ENCODE measurements at places on chromosomes 5 and 9.

DNA sequence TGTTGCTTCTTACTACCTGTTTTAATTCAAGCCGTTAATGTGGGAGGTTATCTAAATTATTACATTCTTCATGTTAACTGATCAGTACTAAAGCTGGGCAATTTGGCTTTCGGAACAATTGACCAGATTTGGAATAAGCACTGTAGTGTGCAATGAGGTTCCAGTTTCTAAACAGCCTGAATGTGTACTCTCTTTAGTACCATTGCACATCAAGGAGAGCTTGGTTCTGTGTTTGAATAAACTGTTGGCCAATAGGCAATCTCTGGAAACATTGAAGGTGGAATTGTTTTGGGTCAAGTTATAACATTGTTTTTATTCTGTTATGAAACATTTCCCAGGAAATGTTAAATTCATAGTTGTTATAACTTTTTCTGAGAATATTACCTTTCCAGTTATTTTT, 105.2 kb downstream of the PBX3 start:
- DNase-seq: no peak

DNA sequence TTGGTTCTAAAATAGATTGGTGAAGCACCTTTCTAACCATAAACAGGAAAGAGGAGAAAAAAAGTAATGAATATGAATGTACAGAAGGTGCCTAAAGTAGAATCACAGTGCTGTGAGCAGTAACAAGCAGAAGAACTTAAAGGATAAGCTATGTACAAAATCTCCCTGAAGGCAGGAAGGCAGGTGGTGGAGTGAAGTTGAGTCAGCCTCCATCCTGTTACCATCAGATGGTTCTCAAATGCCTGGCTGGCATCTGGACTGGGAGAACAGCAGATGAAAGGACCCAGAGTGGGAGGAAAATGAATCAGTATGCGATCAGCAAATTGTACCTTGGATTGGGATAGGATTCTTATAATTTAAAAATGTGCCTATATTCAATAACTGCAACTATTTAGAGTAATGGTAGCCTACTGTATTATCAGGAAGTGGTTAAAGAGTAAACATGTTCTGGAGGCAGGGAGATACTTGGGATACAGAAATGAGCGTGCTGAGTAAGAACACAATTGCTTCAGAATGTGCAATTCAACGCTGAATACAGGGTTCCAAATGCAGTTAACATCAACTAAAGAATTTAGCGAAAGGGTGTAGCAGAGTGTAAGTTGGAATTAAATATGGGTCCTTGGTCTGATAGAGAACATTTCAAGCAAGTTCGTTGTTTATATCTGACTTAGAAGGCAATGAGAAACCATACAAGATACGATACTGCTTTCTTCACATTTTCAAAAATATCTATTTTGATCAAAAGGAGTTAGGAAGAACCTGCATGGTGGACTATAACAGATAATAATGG, 21.1 kb upstream of the FER start:
- no peak for DNase-seq

DNA sequence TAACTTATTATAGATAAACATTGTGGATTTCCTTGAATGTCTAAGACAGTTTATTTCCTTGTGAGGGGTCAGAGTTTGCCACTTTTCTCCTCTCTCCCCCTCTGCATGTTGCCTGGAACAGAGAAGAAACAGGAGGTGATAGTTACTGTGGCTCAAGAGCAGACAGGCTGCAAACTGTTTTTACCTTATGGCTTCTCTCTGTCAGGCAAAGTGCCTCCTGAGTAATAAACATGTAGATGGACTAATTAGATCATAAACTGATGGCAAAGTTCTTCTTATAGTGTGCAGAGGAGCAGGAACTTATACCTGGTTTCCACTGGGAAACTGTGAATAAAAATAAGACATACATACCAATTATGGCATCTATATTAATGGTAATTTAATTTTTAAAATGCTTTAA, 133.1 kb upstream of the CDH12 start:
- DNase-seq: no peak

GRCh38 chr9:2000314-2000713, 14.8 kb upstream of the SMARCA2 start:
- DNase-seq: no peak

DNA sequence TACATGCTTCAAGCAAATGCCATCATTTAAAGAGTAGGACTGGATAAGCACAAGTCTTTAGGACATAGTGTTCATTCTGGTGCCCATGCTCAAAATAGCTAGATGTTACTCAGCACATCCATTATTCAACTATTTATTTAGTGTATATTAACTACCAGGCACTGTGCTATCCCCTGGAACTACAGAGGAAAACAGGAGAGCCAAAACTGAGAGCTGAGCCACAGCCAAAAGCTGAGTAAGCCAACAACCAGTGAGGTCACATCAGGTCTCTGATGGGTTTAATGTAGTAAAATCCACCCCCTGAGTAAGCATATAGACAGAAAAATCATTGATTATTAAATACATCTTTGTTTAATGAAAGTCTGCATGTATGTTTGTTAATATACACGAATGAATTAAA, 469.3 kb upstream of the DMAC1 start:
- DNase-seq: no peak

DNA sequence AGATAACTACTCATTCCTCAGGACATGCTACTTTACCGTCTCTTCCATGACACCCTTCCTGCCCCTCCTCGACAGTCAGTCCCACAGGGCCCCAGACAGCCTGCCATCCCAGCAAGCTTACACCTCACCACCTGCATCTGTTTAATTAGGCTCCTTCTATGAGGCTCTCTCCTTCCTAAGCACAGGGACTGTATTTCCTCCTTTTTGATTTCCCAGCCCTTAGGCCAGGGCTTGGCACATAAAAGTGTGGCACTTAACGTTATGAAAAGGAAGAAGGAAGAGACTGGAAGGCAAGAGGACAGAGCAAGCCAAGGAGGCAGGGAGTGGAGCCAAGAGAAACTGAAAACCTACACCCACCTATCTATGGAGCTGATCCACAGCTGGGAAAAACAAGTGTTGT, 146.8 kb downstream of the SIL1 start:
- DNase-seq: no peak

DNA sequence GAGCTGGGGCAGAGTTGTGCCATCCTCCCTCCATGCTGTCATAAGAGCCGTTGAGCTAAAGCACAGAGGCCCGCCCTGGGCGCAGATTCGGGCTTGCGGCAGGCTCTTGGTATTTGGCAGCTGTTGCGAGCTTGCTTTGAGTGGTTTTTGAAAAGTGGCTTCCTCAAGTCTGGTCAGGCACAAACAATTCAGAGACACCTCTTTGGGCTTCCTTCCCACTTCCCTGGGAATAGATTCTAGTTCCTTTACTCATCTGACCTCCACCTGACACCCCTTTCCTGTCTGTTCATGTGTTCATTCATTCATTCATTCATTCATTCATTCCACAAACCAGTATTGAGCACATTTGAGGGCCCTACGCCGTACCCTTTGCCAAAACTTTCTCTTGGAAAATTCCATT, 27.4 kb downstream of the NCS1 start:
- no peak for DNase-seq

DNA sequence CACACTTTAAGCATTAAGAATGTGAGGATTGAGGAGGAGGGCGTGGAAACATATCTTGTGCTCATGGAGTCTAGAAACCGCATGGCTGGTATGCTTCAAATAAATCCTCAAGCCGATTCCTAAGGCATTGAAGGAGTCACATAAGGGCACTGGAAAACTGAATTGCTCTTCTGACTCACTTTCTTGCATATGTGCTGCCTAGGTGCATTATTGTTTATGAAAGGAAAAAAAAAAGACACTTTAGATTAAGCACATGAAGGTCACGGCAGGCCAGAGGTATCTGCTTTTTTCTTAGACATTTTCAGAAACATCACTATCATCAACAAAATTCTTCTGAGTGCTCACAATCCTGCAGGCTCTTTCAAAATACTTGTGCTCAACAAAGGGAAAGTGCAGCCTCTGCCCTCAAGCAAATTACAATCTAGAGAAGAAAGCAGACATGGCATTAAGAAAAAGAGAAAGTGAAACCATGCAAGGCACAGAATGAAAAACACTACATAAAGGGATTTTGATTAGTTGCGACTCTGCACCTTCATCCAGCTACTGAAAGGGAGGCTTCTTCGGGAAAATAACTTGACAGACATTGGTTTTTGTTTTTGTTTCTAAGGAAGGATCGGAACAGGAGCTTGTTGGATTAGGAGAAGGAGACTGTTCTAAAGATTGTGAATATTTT, 2117.6 kb downstream of the MAT2B start:
- no peak for DNase-seq

DNA sequence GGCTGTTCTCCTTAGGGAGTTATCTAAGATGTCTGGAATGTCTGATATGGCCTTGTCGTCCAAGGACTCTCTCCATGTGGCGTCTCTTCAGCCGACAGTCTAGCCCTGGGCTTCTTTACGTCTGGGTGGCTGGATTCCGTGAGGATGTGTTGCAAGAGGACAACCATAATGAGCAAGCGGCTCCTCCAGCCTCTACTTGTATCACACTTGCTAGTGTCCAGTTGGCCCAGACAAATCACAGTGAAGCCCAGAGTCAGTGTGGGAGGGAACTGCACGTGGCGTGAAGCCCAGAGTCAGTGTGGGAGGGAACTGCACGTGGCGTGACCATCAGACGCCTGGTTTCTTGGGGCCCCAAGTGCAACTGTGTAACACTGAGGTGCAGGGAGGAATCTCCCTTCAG, 61.1 kb downstream of the COL23A1 start:
- no peak for DNase-seq

- DNase-seq: no peak
These were observed 15.3 kb downstream of the HNRNPH1 start for GRCh38 chr5:179608131-179608581.

GRCh38 chr9:100586093-100586492, 8.2 kb downstream of the CAVIN4 start:
- no peak for DNase-seq

DNA sequence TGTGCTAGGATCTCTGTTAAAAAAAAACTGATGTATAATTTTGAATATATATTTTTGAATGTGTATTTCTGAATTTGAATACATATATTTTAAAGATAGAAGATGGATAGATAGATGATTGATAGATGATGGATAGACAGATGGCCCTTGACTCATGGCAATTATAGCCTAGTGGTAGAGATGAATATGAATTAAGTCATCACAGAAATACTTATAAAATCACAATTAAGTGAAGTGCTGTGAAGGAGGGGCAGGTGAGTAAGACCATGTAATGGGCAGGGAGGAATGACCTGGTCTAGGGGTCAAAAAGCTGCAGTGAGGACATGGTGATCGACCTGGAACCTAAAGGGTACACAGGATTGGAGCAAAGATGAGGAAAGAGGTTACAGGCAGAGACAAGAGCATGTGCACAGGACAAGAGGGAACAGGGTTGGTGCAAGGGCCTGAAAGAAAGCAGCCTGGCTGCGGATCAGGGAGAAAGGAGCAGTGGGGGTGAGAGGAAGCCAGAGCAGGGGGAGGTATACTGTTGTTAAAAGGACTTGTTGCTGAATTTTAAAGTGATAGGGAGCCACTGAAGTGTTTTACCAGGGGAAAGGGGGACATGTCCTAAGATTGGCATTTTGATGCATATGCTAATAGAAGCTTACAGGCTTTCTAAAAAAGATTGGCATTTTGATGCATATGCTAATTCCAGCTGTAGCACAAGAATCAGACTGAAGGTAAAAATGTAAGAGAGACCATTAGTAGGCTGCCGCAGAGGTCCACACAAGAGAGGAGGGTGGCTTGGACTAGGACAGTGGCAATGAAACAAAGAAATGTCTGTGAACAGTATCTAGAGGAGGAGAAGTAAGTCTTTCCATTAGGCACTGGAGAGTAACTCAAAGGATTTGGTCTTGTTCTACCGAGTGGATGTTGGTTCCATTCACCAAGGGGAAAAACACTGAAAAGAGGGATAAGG, 527.8 kb downstream of the AGTPBP1 start:
- DNase-seq: no peak

DNA sequence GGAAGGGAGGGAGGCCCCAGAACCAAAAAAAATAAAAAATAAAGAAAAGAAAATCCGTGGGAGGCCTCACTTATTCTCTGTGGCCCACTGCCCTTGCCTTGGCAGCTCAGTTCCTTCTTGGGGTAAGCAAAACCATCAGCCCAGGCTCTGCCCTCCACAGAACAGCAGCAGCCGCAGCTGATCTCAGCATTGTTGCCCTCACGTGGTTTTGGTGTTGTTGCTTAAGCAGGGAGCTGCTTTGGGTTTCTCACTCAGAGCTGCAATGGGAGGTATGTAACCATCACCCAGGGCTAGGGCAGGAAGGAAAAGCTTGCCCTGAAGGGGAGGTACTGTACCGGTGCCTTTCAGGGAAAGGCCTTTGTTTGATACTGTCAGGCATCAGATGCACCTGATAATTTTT, 374.7 kb upstream of the WWC1 start:
- DNase-seq: no peak

- no peak for DNase-seq
These were observed 9.9 kb downstream of the SLC25A25 start for GRCh38 chr9:128077847-128078503.

DNA sequence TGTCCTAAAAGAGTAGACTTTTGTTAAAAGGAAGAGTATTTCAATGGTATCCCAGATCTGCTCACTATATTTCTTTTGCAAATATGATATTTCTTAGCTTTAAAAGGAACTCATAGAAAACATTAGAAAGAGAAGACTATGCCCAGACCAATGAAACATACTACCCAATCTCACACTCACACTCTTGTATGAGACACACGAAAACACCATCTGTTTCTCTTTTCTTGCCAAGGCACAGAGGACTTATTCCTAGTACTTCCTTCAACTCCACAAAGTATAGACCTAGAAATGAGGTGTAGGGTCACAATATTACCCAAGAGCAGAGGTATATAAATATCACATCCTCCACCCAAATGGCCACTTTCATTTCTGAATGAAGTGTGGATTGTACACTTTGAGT, 292.4 kb upstream of the ACO1 start:
- DNase-seq: no peak

DNA sequence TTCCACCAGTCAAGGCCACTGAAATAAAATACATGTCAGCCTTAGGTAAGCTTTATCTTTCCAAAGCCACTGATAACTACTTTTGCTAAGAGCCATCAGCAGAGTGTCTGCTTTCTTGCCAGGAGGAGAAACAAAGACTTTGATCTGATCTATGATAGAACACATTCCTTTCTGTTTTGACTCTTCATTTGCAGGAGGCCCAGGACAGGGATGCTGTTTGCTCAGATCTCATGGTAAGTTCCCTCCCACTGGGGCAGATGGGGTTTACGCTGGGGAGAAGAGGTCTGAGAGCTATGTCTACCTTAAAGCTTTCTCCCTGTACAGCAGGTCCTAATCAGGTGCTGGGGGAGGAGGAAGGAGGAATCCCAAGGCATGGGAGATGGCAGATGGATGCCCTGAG, 497.6 kb downstream of the NTRK2 start:
- no peak for DNase-seq

DNA sequence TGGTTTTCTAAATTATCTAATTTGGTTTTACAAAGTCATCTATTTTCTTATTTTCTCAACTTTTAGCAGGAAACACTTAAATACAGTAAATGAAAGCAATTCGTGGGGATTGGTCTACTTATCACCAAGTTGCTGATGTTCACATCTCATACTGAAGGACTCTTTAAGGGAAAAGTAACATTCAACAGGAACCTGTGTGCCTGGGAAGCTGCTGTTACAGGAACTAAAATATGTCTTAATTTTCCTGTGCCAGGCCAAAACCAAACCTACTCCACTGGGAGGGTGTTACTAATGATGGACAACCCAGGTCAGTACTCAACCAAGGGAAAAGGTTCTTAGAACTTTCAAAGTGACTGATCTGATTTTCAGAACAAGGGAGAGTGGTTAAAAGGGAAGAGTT, 5.3 kb downstream of the ISCA1 start:
- DNase-seq: no peak
